ENCODE measurements at places on chromosomes 13 and 19.
A peak's percentile ranks its signal among the peaks of the same experiment; 100 is the strongest.

- DNase-seq = no peak
Observed at GRCh38 chr19:30395283-30395682, 23.1 kb downstream of the ZNF536 start.

- no peak for DNase-seq
Observed at GRCh38 chr13:86788616-86789015, 882.6 kb upstream of the SLITRK5 start.

DNA sequence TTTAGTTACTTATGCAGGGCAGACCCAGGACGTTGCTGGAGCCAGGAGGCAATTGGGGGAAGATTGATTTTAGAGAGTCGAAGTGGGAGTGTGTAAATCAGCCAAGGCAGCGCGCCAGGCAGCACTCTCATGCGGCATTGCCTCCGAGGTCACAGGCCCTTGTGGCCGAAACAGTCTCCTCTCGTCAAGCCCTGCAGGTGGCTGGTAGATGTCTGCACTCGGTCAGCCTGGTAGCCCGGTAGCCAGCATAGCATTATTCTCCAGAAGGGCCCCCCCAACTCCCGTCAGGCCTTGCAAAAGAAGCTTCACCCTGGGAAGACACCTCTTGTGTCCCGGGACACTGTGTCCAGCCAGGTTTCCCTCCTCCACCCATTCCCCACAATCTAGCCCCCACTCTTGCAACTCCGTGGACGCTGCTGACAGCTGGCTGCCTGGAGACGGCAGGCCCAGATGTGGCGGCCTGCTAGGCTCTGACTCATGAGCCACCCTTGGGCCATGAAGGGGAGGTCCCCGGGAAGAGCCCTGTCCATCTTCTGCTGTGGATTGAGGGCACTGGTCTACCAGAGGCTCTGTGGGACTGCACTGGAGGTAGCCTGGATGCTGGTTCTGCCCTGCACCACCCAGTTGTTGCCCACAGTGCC is 2.6 kb upstream of the PEPD start:
- DNase-seq = no peak

DNA sequence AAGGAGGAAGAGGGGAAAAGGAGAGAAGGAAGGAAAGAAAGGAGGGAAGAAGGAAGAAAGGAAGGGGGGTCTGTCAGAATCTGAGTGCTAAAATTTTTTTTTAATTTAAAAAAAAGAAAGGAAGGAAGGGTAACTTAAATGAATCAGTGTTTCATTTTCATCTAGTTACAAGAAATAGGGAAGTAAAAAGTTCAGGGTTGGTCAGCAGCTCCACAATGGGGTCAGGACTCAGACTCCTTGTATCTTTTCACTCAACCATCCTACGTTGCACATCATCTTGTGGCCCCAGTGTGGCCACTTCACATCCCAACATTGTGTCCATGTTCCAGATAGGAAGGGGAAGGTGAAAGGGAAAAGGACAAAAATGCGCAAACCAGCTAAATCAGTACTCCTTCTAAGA is 14.3 kb upstream of the FNDC3A start:
- DNase-seq = no peak

DNA sequence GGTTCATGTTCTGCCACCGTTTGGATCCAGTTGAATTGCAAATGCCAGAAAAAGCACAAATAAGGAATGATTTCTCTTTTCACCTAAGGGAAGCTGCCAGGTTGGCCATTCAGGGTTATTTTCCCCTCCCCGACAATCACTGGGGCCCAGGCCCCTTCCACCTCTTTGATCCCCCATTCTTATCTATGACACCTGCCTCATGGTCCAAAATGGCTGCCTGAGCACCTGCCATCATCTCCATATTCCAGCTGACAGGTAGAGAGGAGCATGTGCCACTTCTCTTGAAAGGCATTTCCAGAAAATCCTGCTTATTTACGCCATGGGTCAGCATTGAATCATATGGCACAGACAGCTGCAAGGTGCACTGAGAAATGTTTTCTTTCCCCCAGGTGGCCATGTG is 15.7 kb downstream of the PTPRS start:
- DNase-seq = no peak

- no peak for DNase-seq
Observed at GRCh38 chr13:27347211-27347772, 76.7 kb downstream of the RASL11A start.

DNA sequence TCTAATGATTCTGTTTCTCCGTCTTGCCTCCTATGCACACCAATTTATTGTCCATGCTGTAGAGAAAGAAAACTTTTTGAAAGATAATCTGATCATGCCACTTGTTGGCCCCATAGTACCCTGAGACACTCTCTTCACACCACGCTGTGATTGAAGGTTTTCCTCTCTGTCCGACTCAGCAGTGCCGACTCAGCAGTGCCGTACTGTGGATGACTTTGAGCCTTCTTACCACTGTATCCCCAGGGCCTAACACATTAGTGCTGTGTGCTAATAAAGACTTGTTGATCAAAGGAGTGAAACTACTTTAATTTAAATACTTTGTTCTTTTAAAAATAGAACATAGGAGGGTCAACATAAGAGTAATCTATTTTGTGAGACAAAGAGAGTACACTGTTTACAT is 429.6 kb downstream of the KLF12 start:
- DNase-seq = no peak

- DNase-seq = no peak
Observed at GRCh38 chr13:98478189-98479129, 98.4 kb downstream of the STK24 start.

GRCh38 chr19:50402544-50403301 is 16.0 kb upstream of the SPIB start:
- no peak for DNase-seq

DNA sequence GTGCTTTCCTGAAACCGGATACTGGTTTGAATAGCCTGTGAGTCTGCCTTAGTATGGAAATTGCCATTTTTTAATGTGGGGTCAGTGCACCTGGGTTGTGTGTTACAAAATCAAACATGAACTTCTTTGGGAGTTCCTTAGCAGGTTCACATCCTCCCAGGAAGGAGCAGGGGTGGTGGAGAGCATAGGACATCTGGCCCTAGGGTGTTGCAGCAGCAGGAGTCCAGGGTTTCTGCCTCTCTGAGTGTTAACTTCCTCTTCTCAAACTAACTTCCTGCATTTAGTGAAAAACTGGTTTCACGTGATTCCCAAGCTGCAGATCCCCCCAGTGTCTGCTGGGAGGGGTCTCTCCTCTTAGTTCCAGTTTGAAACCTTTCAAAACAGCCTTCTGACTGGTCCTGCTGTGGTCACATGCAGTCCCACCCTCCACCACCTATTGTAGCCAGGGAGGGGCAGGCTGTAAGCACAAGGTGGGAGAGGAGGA is 7.2 kb downstream of the RNASEH2B start:
- DNase-seq = no peak

GRCh38 chr13:30257468-30258099 is 49.8 kb downstream of the KATNAL1 start:
- no peak for DNase-seq

GRCh38 chr13:85525411-85525810 is 273.8 kb downstream of the SLITRK6 start:
- no peak for DNase-seq

DNA sequence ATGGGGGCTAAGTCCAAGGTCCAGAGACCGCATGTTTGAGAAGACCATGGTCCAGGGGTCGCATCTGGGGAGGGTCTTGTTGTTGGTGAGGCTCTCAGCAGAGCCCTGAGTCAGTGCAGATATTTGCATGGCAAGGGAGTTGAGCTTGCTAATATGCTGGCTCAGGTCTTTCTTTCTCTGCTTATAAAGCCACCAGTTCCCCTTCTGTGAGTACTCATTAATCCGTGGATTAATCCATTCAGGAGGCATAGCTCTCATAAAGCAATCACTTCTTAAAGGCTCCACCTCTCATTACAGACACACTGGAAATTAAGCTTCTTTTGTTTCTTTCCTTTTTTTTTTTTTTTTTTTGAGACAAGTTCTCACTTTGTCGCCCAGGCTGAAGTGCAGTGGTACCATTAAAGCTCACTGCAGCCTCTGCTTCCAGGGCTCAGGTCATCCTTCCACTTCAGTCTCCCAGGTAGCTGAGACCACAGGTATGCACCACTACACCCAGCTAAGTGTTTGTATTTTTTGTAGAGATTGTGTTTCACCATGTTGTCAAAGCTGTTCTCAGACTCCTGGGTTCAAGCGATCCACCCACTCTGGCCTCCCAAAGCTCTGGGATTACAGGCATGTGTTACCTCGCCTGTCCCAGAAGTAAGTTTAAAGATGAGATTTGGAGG is 216.4 kb downstream of the SLITRK5 start:
- DNase-seq = no peak

GRCh38 chr13:106686163-106686562 is 118.2 kb upstream of the ARGLU1 start:
- no peak for DNase-seq

GRCh38 chr13:45327253-45327955 is 13.6 kb downstream of the TPT1 start:
- no peak for DNase-seq

GRCh38 chr19:19459073-19459472 is 53.6 kb downstream of the GATAD2A start:
- no peak for DNase-seq

DNA sequence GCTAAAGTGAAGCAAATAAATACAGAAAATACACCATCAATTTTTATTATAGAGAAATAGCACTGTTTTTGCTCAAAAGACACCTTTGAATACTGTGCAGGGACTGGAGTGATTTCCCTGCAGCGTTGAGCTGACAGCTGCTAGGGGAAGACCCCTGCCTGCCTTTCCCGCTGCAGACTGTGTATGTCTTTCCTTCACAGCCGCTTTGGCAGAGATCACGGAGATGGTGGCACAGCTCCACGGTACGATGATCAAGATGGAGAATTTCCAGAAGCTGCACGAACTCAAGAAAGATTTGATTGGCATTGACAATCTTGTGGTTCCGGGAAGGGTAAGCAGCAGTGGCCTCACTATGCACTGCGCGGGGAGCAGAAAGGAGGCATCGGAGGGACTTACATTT is 141.5 kb downstream of the STK24 start:
- DNase-seq = no peak

GRCh38 chr13:74839656-74840055 is 642.3 kb downstream of the TBC1D4 start:
- DNase-seq = no peak

DNA sequence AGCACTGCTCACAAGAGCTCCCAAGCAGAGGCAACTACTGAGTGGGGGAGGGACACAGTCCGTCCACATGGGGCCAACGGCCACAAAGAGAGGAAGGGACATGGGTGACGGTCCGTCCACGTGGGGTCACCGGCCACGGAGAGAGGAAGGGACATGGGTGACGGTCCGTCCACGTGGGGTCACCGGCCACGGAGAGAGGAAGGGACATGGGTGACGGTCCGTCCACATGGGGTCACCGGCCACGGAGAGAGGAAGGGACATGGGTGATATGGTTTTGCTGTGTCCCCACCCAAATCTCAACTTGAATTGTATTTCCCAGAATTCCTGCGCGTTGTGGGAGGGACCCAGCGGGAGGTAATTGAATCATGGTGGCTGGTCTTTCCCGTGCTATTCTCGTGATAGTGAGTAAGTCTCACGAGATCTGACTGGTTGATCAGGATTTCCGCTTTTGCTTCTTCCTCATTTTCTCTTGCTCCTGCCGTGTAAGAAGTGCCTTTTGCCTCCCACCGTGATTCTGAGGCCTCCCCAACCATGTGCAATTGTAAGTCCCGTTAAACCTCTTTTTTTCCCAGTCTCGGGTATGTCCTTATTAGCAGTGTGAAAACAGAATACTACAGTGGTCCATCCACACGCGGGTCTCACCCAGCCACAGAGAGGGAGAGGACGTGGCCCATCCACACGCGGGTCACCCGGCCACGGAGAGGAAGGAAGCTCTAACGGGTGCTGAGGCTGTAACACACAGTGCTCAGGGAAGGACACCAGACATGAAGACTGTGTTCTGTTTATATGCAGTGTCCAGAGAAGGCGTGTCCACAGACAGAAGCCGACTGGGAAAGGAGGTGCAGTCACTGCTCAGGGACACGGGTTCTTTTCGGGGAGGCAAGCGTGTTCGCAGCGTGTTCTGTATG is 48.5 kb downstream of the GAS6 start:
- DNase-seq = no peak

DNA sequence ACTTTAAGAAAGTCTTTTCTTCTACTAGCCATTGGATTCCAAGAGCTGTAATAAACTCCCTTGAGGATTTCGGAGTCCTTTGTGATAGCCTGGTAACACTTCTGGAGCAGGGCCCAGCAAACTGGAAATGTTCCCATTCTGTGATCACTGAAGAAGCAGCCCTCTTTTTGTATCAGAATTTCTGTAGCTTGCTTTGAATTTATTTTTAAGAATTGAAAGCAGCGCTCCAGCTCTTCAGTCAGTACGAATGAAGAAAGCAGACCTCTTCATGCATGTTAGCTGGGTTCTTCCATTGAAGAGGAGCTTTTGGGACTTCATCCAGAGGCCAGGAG is 141.5 kb downstream of the AKAP11 start:
- DNase-seq = no peak

DNA sequence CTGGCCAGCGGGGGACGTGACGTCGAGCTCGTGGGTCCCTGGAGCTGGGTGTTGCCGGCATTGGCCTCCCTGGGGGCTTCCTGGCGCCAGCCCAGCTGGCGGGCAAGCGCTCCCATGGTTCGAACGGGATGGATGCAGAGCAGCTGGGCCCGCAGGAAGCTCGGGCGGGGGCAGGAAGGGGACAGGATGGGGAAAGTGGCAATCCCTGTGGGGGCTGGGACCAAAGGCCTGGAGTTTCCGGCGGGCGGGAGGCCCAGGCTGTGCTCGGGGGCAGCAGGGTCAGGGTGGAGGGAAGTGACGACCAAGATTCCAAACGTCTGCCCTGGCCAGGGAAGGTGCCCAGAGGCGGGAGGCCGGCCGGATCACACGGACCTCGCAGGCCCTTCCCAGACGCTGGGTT is 19.3 kb downstream of the PALM start:
- no peak for DNase-seq

DNA sequence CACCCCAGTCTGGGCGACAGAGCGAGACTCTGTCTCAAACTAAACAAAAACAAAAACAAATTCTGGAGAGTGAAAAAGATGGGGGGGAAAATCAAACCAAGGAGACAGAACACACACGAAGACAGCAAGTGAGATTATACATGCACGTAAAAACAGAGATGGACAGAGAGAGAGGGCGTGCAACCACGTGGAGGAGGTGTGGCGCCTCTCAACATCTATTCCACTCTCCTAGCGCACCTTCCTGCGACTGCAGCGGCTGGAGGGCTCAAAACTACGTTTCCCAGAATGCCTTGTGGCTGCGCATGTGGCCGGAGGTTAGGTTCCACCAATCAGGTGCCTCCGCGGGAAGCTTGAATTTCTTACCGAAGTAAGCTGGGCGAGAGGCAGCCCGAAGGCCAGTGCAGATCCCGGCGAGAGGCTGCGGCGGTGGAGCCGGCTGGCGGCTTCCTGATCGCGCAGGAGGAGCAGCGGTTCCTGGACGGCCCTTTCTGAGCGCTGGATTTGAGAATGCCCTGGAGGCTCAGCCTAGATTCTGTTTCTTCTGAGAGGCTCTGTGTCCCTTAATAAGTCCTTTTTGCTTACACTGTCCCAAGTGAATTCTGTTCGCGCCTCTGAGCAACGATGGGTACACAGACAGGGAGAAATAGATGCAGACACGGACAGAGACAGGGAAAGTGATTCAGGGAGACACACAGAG is 13.1 kb upstream of the NANOS2 start:
- peak; percentile 95 for DNase-seq

DNA sequence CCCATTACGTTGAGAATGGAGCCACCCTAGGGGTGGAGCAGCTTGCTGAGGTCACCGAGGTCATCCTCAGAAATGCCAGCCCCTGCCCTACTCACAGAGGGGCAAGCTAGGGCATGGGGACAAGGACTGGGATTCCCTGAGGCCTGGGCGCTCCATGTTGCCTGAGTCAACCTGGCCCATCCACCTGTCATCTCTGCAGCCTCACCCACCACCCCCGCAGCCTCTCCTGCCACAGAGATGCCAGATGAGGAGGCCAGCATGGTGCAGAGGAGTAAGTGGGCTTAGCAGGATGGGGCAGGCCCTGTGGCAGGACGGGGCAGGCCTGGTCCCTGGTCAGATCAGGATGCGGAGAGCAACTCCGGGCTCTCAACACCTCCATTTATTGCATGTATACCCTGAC is 9.5 kb downstream of the NKPD1 start:
- no peak for DNase-seq
